ENCODE measurements at places on chromosomes 2 and 18. TPM values are rescaled to one million over a fixed set of nuclear protein-coding genes. Genes with fewer than 3 reads are reported as not detected.

The EIF2B4 gene
- 33.2 TPM for total RNA-seq

The ACVR1C gene
- 0.19 TPM for total RNA-seq

The FBXO41 gene
- total RNA-seq, result 0.40 TPM

The TBR1 gene
- not detected for total RNA-seq

The SCYGR4 gene
- not detected for total RNA-seq

The SPP2 gene
- not detected for total RNA-seq

The AMER3 gene
- not detected for total RNA-seq

The CD8A gene
- total RNA-seq, result not detected

The CCDC74B gene
- total RNA-seq, result 6.8 TPM

The KRTCAP3 gene
- total RNA-seq, result 0.13 TPM

The FER1L5 gene
- 0.25 TPM for total RNA-seq

The LBH gene
- 31.3 TPM for total RNA-seq

The PROKR1 gene
- total RNA-seq, result under 0.01 TPM

The CCDC68 gene
- 3.9 TPM for total RNA-seq

The ZNF142 gene
- 7.7 TPM for total RNA-seq

The SCN7A gene
- not detected for total RNA-seq

The BOLL gene
- not detected for total RNA-seq

The ZNF892 gene
- 3.0 TPM for total RNA-seq

The IMMT gene
- 52.5 TPM for total RNA-seq

The PARD6G gene
- total RNA-seq, result 0.13 TPM

The PMAIP1 gene
- total RNA-seq, result 1.9 TPM

The LYPD6 gene
- 0.13 TPM for total RNA-seq

The COL4A3 gene
- 16.2 TPM for total RNA-seq

The ASXL3 gene
- total RNA-seq, result 0.13 TPM

The PDE11A gene
- total RNA-seq, result under 0.01 TPM

The FIGN gene
- 1.3 TPM for total RNA-seq

The SFTPB gene
- total RNA-seq, result not detected

The CNGA3 gene
- total RNA-seq, result 0.13 TPM

The DSG1 gene
- total RNA-seq, result not detected

The IL1RN gene
- not detected for total RNA-seq

The INPP1 gene
- total RNA-seq, result 11.0 TPM

The RND3 gene
- 285 TPM for total RNA-seq

The SERPINB12 gene
- total RNA-seq, result not detected

Data from aortic smooth muscle cell (primary cell).